ENCODE measurements at places on chromosomes 4 and X. TPM values are rescaled to one million over a fixed set of nuclear protein-coding genes. Genes with fewer than 3 reads are reported as not detected.

PCSK1N gene
- not detected for total RNA-seq

STPG2 gene
- total RNA-seq, result not detected

MAGEA8 gene
- not detected for total RNA-seq

IL21 gene
- not detected for total RNA-seq

MAGEC2 gene
- not detected for total RNA-seq

MAGEA2B gene
- not detected for total RNA-seq

GAGE12E gene
- total RNA-seq, result not detected

STARD8 gene
- 3.8 TPM for total RNA-seq

CT45A2 gene
- not detected for total RNA-seq

GCNA gene
- 3.0 TPM for total RNA-seq

BMP3 gene
- total RNA-seq, result 33.5 TPM

PCDH10 gene
- total RNA-seq, result 0.47 TPM

GLUD2 gene
- not detected for total RNA-seq

ACE2 gene
- total RNA-seq, result 141 TPM

AKAP4 gene
- not detected for total RNA-seq

NLRP2B gene
- total RNA-seq, result not detected

RBPJ gene
- 105 TPM for total RNA-seq

RBMXL3 gene
- total RNA-seq, result not detected

NSUN7 gene
- total RNA-seq, result 4.9 TPM

ARHGAP10 gene
- 52.8 TPM for total RNA-seq

SPANXN1 gene
- total RNA-seq, result not detected

ADGRG4 gene
- 4.1 TPM for total RNA-seq

NEIL3 gene
- total RNA-seq, result 1.7 TPM

XG gene
- not detected for total RNA-seq

APLN gene
- 0.35 TPM for total RNA-seq

DCHS2 gene
- total RNA-seq, result 0.28 TPM

RAI2 gene
- total RNA-seq, result 5.4 TPM

GC gene
- not detected for total RNA-seq

NHSL2 gene
- 0.53 TPM for total RNA-seq

CLTRN gene
- total RNA-seq, result not detected

RRH gene
- not detected for total RNA-seq

CT45A1 gene
- total RNA-seq, result not detected

BEND2 gene
- total RNA-seq, result not detected

CFAP97 gene
- 10.9 TPM for total RNA-seq

KLHL34 gene
- total RNA-seq, result 5.8 TPM

EPGN gene
- not detected for total RNA-seq

HEPH gene
- total RNA-seq, result 249 TPM

KLF8 gene
- total RNA-seq, result 2.1 TPM

SRPX2 gene
- 8.1 TPM for total RNA-seq

GRPR gene
- not detected for total RNA-seq

Data from Peyer's patch (tissue), 4 donors.